ENCODE measurements at places on chromosomes 3 and 15. TPM values are rescaled to one million over a fixed set of nuclear protein-coding genes. Genes with fewer than 3 reads are reported as not detected.

DNA sequence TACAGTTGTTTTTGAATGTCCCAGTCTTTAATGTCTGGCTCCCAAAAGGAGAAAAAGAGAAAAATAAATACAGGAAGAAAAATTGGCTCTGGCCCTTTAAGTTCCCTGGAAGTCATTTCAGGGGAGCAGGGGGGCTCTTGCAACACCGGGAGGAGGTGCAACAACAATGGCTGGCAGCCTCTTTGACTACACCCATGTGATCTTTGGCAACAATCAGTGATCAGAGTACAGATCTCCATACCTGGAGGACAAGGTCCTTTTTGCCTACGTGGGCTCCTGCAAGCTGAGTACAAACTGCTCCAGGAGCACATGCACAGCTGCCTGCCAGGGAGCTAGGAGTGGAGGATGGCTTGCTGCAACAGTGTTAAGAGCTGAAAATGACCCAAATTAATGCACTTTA lies 63.9 kb downstream of the GLCE start:
- DNase-seq: peak; percentile 36

- no peak for DNase-seq
Observed at GRCh38 chr15:83783227-83783626, 129.3 kb downstream of the ADAMTSL3 start.

- DNase-seq: no peak
Observed at GRCh38 chr3:87437765-87438164, 161.4 kb upstream of the POU1F1 start.

DNA sequence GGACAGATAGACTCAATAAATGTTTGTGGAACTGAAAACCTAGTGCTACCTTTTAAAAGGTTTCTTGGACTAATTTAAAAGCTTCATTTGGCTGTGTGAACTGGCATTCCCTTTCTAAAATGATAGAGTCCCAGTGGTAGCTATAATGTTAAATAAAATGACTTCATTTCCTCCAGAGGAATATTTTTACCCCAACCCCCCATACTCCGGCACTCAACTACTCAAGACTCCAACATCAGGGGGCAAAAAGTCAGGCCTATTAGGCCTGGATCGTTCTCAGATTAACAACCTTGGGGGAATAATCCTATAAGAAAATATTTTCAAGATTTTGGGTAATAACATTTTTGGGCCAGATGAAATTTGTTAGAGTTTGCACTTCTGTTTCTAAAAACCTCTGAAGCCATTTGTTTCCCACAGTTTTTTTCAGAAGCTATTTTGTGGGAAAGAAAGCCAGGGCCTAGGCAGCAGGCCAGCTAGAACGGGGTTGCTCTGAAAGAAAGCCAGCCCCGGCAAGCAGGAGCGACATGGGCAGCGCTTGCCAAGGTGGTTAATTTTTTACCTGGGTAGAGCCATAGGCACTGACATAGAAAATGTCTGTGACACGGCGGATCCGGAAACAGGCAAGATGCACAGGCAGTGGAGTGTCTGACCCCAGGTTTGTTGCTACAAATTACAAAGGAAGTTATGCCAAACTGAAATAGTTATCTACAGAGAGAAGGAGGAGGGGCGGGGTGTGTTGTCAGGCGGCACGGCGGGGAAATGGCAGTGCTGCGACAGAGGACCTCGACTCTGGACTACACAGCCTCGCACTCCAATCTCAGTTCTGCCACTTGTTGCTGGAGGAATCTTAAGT lies 84.6 kb downstream of the MAGI1 start:
- DNase-seq: no peak

- no peak for DNase-seq
Observed at GRCh38 chr15:62858343-62858742, 184.2 kb upstream of the TPM1 start.

DNA sequence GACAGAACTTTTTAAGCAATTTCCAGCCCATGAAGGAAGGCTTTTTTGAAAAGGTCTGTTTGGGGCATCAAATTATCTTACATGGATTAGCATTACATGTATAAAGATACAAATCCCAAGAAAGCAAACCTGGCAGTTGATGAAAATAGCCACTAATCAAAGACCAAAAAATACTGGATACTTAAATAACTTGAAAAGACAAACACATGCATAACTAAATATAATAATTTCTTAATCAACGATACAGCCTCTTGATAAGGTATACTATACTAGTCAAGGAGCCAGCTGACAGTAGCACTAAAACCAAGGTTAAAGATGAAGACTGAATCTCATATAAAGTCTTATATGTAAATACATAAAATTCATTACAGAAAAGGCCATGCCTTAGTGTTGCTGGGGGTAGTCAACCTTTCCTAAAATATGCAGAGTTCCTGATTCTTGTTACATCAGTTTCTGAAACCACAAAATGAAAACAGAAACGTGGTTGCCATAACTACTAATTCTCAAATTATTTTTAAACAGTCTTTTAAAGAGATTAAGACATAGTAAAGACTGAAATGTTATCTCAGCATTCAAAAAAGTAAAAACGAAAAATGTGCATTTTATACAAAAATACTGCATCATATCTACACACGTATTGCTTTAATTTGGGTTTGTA lies 2.0 kb downstream of the ANKRD28 start:
- DNase-seq: no peak

- no peak for DNase-seq
Observed at GRCh38 chr3:16370872-16371740, 106.1 kb downstream of the OXNAD1 start.

DNA sequence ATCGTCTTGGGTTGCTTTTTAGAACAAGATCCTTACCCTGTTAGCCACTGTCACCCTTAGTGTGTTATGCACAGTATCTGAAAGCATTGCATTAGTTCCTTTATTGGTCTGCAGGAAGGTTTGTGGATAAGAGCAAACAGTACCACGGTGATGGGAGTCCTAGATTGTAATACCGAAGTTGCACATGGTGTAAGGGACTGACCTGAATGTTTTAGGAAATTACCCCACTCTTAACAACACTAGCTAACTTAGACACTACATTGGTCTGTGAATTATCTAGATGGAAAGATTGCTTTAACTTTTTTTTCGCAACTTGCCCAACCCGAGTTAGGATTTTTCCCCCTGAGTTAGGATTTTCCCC lies 1.3 kb downstream of the STT3B start:
- DNase-seq: no peak

DNA sequence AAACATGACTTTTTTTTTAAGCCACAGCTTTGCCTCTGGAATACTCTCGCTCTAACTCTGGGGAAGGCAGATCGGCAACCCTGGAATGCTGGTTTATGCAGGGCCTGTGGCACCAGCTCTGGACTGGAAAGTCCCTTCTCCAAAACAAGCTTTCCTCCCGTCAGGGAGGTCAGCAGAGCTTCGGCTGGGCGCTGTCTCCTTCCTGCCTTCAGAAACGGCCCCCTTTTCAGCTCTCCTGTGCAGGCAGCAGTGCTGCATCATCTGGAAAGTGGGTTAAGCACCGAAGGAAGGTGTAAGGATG lies 42.7 kb upstream of the SKOR1 start:
- DNase-seq: peak; percentile 40

DNA sequence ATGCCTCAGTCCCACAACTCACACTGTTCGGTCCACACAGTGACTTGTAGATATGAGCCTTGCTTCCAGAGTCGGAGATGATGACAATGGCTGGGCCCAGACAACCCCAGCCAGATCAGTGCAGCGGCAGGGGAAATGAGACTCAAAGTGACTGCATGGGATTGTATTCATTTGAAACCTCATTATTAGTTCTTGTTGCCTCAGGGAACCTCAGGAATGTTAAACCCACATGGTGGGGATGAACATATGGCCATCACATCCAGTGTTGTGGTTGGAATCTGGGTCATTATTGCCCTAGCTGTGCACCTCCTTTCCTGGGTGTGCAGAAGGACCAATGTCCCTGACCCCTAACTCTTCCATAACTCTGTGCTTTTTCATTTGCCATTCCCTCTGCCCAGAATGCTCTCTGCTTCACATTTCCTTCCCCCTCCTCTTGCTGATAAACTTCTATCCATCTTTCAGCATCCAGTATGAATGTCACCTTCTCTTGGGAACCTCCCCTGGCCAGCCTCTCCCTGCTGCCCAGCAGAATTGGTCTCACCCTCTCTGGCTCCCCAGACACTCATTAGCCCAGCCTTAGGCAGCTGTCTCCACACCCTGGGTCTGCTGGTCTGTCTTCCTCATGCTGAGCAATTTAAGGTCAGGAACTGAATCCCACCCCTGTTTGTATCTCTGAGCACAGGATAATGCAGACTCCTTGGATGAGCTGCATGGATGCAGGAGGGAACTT lies 67.0 kb upstream of the TNFAIP8L3 start:
- no peak for DNase-seq

GRCh38 chr3:67655364-67656121 lies 1.1 kb upstream of the SUCLG2 start:
- no peak for DNase-seq

DNA sequence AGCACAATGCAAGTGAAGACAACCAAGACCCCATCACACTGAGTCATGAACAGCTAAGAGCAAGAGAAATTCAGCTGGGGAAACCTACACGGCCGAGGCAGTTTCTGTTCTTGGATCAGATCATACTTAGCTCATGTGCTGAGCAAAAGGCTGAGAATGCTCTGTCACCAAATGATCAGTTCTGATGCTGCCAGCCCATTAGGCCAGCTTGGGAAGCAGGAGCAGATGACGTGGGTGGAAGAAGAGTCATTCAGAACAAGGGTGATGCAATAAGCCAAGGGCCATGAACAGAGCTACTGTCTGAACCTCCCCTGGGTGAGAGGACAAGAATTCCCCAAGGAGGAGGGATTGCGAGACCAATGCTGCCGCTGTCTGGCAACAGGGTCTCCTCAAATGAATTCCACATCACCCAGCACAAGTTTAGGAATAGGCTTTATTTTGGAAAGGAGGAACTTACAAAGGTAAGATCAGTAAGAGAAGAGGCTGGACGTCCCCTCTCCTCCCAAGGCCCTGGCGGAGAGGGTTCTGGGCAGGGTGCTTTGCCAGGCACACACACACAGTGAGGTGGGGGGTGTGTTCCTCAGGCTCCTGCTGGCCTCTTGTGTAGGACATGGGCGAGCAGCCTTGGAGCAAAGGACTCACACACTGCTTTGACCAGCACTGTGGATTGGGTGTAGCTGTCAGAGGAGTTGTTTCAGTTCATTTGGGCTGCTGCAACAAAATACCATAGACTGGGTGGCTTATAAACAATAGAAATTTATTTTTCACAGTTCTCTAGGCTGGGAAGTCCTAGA lies 65.6 kb upstream of the CTXND1 start:
- DNase-seq: no peak

DNA sequence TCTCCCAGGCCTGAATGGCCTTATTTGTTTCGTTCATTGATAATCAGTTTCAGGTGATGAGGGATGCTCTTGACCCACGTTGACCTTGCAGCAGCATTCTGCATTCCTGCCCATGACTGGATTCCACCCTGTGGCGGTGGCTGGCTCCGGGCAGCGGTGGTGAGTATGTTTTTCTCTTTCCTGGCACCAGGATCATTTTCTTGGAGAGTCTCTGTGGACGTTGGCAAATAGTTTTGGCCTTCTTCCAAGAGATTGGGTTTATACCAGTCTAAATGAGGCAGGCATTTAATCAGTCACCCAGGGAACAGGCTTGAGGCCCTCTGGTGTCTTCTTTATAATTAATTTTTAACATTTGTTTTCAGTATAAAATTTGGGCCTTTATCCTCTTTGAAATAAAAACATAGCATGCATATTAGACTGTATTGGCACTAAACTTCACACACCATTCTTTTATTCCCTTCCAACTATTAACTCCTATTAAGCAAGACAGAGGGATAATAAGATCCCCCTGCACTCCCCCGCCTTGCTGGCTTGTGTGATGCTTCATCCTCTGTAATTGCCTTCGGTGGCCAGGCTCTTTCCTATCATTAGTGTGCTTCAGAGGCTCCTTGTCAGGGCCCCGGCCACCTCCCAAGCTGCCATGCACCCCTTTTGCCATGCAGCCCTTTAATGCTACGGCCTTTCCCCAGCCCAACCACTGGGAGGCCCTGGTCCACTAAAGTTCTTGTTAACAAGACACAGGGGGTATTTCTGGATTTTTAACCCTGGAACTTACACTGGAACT lies 176.2 kb upstream of the TOPAZ1 start:
- peak; percentile 73 for DNase-seq

DNA sequence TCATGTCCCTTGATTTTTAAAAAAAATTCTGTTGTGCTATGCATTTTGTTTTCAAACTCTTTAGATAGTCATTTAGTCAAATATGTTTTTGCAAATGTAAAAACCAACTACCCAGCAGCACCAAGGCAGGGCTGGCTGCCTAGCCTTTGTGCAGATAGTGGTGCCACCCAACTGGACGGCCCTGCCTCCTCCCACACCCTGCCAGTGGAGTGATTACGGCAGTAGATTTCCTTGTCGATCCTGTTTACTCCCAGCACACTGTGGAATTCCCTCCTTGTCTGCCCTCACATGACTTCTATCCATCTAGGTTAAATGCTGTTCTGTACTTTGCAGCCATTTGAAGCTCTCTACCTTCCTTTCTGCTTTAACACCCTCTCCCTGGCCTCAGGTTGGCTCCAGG lies 79.4 kb upstream of the PLXNA1 start:
- no peak for DNase-seq

DNA sequence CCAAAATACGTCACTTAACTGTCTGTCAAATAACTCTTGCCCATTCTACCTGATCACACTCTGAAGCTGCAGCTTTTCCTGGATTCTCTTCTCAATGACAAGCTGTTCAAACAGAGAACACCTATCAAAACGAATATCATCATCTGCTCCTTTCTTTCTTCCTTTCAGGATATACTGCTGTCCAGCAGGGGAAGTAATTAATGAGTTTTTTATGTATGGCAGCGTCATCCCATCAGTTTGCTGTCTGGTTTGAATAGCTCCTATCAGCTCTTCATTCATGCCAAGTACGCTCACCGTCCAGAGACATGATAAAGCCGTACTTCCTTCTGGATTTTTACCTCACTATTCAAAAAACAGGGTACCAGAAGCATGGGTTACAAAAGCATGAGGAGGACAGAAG lies at the start of gene CHRM5:
Gene CHRM5, plus strand, starts transcription at position 274 of the 400 bp plus-strand sequence. CDS start 94,221 bp downstream, outside the sequence.
- no peak for DNase-seq

- DNase-seq: no peak
Observed at GRCh38 chr3:124450366-124450765, 279.9 kb upstream of the UMPS start.

GRCh38 chr15:39976291-39977274 lies 42.7 kb downstream of the EIF2AK4 start:
- DNase-seq: peak; percentile 74

- no peak for DNase-seq
Observed at GRCh38 chr15:40918146-40918798, 10.9 kb upstream of the DLL4 start.

- DNase-seq: peak; percentile 21
Observed at GRCh38 chr15:68154923-68155559, 50.1 kb downstream of the CALML4 start.

- DNase-seq: no peak
Observed at GRCh38 chr3:104275199-104275598, 1091.5 kb upstream of the ALCAM start.

DAZL gene
- 2.4 TPM for total RNA-seq

XCR1 gene
- total RNA-seq: not detected

COLQ gene
- total RNA-seq: 1.00 TPM

CYP1A1 gene
- total RNA-seq: 0.45 TPM

LRRN1 gene
- total RNA-seq: 22.6 TPM

RLBP1 gene
- not detected for total RNA-seq

RTP1 gene
- 5.1 TPM for total RNA-seq

GRK7 gene
- total RNA-seq: 0.04 TPM

GPR27 gene
- 10.1 TPM for total RNA-seq

PYGO1 gene
- total RNA-seq: 0.24 TPM

STARD9 gene
- 2.8 TPM for total RNA-seq

IL5RA gene
- total RNA-seq: not detected

ROPN1 gene
- total RNA-seq: not detected

Measured in H7 (cell line).